ENCODE measurements at places on chromosomes 7 and 10.

- no peak for DNase-seq
These were observed 286.6 kb downstream of the SEMA3D start for GRCh38 chr7:84900215-84900614.

DNA sequence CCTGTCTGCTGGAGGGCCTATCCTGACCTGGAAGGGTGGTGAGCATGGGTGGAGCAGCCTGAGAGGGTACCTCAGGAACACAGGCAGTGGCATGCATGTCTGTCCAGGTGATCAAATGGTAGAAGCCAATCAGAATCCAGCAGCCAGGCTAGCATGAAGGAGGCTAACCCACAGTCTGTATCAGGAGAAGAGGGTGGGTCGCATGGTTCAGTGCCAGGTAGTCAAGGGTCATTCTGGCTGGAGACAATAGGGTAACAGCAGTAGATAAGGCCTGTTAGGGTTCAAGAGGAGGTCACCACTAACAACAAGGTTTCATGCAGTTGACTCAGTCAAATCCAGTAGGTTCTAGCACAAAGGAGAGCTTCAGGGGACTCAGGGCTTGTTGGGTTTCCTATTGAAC lies 10.4 kb downstream of the ALDH18A1 start:
- no peak for DNase-seq

- no peak for DNase-seq
These were observed 66.2 kb downstream of the VPS41 start for GRCh38 chr7:38842746-38843145.

DNA sequence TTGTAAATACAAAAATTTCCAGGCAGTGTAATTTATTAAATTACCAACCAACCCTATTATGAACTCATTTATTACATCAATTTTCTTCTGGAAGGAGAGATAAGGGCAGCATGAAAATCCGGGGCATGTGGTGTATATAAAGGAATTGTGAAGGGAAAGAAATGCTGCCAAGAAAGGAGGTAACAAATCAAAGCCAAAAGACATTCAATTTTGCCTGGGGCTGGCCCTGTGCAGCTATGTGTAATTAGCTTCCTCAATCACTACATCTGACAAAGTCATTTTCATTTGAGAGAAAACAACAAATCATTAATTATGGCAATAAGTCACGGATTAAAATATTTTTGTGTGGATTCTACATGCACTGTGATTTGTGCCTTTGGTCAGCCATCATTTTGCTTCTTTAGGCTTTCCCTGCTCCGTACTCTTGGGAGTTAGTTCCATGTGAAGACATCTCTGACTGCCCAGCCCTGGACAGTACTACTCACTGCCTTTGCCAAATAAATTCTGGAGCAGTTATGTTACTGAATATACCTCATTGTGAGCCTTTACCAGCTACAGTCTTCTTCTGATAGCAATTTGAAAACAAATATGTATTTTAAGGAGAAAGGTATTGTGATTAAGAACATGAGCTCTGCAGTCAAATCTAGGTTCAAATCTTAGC lies 191.7 kb downstream of the RELN start:
- no peak for DNase-seq

DNA sequence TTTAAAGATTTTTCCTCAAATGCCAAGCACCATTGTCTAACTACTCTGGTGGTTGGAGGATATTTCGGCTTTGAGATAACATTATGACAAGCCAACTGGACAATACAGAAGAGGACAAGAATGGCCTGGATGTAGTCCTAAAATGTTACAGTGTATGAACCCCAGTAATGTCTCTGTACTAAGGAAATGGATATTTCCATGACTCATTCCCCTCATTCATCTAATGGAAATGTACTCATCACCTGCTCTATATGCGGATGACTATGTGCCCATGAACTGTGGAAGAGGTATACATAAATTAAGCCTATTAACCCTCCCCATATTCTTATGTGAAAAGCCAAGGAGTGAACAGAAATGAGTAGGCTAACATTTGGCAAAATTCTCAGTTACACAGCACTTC lies 207.9 kb downstream of the CACNA2D1 start:
- no peak for DNase-seq

GRCh38 chr10:69489506-69490090 lies 38.3 kb downstream of the TSPAN15 start:
- no peak for DNase-seq

- DNase-seq: no peak
These were observed 479.3 kb upstream of the PODXL start for GRCh38 chr7:132035517-132036362.

- no peak for DNase-seq
These were observed 70.8 kb downstream of the ASB13 start for GRCh38 chr10:5595591-5595990.

- DNase-seq: peak; percentile 7
These were observed 111.3 kb downstream of the HECTD2 start for GRCh38 chr10:91521439-91521838.

GRCh38 chr7:107390916-107391315 lies 78.9 kb upstream of the GPR22 start:
- DNase-seq: no peak

GRCh38 chr7:102427019-102427405 lies 6.4 kb upstream of the ORAI2 start:
- no peak for DNase-seq

DNA sequence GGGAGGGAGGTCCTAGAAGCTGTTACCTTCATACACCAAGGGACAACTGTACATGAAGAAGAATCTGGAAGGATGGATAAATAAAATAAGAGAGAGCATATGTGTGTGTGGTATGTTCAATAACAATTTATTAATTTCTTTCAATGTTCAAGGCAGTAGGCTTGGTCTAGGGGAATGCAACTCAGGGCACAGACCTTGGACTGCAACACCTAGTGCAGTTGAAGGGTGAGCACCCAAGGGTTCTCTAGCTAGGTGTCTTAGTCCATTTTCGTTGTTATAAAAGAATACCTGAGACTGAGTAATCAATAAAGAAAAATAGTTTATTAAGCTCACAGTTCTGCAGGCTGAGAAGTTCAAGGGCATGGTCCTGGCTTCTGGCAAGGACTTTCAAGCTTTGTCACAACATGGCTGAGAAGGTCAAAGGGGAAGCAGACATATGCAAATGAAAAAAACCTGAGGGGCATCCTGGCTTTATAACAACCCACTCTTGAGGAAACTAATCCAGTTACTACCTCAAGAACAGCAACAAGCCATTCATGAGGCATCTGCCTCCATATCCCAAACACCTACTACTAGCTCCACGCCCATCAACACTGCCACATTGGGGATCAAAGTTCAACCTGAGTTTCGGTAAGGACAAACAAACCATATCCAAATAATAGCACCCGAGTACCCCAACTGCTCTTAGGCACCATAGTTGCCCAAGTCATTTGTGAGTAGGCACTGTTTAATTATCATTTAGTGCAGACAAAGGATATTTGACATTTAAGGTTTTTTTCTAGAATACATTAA lies 15.7 kb upstream of the SGCE start:
- no peak for DNase-seq

DNA sequence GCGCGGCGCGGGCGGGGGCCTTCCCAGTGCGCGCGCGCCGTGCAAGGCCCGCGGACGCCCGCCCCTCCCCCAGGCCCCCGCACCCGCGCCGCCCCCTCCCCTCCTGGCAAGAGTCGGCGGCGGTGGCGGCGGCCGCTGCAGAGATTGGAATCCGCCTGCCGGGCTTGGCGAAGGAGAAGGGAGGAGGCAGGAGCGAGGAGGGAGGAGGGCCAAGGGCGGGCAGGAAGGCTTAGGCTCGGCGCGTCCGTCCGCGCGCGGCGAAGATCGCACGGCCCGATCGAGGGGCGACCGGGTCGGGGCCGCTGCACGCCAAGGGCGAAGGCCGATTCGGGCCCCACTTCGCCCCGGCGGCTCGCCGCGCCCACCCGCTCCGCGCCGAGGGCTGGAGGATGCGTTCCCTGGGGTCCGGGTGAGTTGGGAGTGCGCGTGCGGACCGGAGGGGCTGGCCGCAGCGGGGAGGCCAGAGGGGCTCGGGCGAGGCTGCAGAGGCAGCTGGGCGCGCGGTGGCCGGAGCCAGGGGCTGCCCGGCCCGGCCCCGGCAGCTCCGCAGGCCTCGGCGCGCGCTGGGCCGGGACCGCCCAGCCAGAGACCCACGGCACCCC lies at the start of gene BMPR1A:
BMPR1A (plus strand) TSS at position 109 of the 602 bp plus-strand sequence. CDS start 119,400 bp downstream, outside the sequence.
- DNase-seq: no peak

GRCh38 chr7:117383483-117384189 lies 43.7 kb downstream of the ASZ1 start:
- DNase-seq: no peak

- no peak for DNase-seq
These were observed 42.9 kb downstream of the PTPRN2 start for GRCh38 chr7:158544708-158545107.

DNA sequence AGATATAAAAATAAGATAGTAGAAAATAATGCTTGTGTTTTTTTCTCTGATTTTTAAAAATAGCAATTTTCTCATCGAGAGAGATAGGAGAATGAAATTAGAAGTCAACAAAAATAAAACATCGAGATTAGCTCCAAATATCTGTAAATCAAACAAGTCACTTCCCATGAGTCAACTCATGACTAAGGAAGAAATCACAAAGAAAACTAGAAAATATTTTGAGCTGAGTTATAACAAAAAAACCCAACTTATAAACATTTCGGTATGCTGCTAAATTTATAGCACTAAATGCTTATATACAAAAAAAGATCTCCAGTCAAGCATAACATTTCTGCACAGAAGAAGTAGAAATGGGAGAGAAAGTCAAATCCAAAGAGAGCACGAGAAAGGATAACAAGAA lies 140.1 kb downstream of the ITGA8 start:
- DNase-seq: no peak

DNA sequence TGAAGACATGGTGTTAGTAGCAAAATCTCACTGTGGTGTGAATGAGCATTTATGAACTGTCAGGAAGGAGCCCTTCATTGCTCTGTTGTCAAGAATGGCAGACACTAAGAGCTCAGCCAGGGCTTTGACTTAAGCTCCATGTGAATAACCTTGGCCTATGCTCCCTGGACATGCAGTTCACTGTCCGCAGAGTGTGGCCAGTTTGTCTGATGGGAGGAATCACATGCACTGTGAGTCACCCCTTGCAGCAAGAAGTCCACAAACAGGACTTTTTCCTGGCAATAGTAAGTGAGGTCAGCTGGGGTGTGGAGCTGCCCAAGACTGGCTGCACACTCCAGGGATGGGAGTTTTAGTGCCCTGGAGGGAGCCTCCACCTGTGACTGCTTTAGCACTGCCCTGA lies 49.5 kb downstream of the ZNF37A start:
- DNase-seq: no peak

DNA sequence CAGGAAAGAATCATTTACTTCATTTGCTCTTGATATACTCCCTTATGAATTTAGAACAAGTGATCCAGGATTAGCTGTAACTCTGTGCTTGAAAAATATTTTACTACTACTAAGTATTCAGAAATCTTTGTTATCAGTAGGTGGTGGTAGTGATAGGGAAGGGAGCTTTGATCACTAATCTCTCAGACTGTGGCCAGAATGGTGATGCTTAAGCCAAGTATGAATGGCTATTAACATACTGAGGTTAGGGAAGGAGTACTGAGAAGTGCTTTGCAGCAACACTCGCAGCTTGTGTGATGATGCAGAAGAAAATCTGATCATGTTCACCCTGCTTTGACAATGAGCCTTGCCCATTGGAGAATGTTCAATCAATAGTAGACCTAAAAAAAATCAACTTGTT lies 29.3 kb downstream of the AP3M1 start:
- no peak for DNase-seq

DNA sequence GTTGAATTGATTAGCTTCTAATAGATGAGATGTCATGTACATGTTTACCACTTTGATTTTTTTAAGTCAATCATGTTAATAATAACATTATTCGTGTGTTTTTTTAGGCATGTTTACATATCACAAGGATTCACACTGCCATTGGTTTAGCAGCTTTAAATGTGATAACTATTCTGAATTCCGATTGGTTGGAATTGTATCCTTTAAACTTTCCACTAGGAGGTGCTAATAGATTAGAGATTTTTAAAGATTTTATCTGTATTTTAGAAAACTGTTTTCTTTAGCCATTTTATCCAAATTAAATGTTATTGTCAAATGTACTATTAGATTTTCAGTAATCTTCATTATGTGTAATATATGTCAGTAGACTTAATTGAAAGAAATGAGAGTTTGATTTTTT lies 83.2 kb downstream of the HECTD2 start:
- DNase-seq: peak; percentile 25

- DNase-seq: peak; percentile 45
These were observed 9.6 kb upstream of the STRA8 start for GRCh38 chr7:135224027-135224426.

GRCh38 chr10:68284062-68285001 lies 47.5 kb upstream of the HNRNPH3 start:
- DNase-seq: no peak

- no peak for DNase-seq
These were observed 6.6 kb downstream of the DGKI start for GRCh38 chr7:137839903-137840779.

DNA sequence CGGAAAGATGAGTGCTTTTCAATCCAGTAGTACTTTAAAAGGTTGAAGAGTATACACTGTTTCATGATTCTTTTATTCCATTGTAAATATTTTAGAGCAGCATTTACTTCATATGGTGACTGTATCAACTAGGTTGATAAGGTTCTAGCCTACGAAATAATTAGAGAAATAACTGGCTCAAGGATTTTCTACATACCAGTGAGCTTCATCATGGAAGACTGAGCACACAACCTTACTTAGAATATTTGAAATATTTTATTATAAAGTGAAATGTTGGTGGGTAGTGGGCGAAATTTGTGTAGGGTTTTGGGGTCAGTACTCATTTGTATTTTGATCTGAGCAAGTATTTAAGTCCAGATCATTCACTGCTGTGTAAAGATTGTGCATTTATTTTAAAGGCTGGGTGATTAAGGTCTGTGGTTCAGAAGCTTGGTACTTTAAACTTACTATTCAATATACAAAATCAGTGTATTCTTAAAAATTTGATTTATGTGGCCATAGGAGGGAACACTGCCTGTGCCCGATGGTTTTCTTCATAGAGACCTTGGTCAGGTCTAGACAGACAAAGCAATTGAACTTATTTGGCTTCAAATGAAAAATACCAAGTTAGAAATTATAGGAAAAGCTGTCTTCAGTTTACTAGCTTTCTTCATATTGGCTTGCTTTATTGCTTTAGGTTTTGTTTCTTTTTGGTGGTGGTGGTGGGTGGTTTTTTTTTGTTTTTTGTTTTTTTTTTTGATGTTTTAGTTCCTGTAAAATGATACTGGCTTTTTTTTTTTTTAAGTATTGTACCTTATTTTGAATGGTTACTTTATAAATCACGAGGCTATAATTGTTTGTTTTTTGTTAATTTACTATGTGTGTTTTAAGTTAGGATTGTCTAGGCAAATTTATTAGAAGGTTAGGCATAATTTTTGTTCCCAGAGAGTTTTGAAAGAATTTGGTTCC lies 3.0 kb downstream of the KMT2E start:
- DNase-seq: no peak

- no peak for DNase-seq
These were observed 17.2 kb upstream of the CALN1 start for GRCh38 chr7:72429316-72429715.

- DNase-seq: no peak
These were observed 11.0 kb downstream of the MAPK8 start for GRCh38 chr10:48317321-48317990.

Data from NB4 (cell line).